Liver (tissue), 10 donors: ENCODE measurements at places on chromosomes 11 and 22. TPM values are rescaled to one million over a fixed set of nuclear protein-coding genes. Genes with fewer than 3 reads are reported as not detected.

Gene SCGB1D2
- not detected for total RNA-seq

Gene MFNG
- total RNA-seq, result 6.9 TPM

Gene PRSS23
- total RNA-seq, result 2.3 TPM

Gene CDCA5
- total RNA-seq, result 0.17 TPM

Gene ELF5
- 0.37 TPM for total RNA-seq

DNA sequence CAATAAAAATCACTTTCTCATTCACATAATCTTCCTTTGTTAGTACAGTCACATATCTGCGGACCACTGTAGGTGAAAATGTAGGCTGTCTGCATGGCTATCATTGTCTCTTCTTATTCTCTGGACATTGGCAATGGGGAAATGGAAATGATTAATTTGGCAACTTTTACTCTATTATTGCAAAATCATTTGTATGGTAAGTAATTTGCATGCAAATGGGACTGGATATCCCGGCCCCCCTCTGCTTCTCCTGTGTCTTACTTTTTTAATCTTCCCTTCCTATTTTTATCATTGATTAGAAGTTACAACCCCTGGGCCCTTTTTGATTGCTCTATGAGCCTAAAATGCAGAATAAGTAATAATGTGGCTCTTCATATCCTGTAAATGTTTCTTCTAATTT, 6.0 kb downstream of the GRK3 start:
- no peak for DNase-seq

DNA sequence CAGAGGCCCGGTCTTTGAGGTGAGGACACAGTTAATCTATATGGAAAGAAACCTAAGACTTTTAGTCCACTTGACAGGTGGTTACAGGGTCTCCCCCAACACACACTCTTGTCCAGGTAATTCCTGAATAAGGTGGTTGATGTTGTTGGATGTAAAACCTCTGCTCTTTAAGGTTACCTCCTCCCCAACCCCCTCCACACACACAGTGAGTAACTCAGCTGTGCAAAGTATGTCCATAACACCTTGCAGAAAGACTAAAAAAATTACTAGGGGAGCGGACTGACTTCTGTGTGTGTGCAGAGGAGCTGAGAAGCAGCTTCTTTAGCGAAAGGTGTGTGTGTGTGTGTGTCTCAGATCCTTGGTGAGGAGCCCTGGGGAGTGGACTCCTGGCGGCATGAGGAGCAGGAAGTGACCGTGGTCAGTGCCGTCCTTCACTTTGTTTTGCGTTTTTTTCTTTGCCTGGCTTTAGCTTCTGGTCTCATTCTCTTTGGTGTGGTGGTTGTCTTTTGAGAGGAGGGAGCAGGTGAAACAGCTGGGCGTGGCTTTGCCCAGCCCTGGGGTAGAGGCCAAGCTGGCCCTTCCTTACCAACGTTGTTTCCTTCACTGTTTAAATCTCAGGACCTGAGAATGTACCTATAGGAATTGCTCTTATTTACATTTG, 1.7 kb downstream of the ZBED4 start:
- DNase-seq, result no peak

GRCh38 chr11:135069890-135070289, 657.8 kb upstream of the B3GAT1 start:
- DNase-seq, result no peak

GRCh38 chr22:24432059-24432853, 4.9 kb downstream of the ADORA2A start:
- DNase-seq, result no peak

- no peak for DNase-seq
Measured at GRCh38 chr11:100208207-100208606, 478.9 kb upstream of the ARHGAP42 start.

DNA sequence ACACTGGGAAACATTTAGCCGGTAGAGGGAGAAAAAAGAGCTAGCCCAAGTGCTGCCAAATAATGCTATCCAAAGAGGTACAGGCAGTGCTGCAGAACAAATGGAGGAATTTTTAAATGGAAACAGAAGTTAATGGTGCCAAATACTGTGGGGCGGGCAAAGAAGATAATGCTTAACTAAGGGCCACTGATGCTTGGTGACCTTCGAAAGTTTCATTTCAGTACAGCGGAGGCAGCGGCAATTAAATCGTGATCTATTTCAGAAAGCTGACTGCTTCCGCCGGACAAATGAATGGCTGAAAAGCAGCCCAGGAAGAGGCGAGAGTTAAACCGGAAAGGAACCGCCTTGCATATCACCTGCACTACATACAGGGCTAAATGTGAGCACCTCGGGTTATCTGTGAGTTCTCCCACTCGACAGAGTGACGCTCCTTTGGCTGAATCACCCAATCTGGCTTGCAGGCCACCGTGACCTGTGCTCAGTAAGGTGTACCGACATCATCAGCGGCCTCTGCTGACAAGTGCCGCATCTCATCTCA, 42.1 kb downstream of the CADM1 start:
- DNase-seq, result no peak

- DNase-seq, result no peak
Measured at GRCh38 chr11:102186551-102187191, 76.4 kb downstream of the YAP1 start.

GRCh38 chr22:40853333-40853732, 3.1 kb downstream of the ST13 start:
- DNase-seq, result no peak

DNA sequence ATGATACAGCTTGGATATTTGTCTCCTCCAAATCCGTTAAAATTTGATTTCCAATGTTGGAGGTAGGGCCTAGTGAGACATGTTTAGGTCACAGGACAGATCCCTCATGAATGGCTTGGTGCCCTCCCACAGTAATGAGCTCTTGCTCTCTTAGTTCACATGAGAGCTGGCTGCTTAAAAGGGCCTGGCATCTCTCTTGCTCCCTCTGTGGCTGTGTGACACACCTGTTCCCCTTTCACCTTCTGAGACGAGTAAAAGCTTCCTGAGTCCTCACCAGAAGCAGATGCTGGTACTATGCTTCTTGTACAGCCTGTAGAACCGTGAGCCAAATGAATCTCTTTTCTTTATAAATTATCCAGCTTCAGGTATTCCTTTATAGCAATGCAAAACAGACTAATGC, 3.5 kb downstream of the VPS37C start:
- no peak for DNase-seq

- no peak for DNase-seq
Measured at GRCh38 chr11:14079011-14079410, 116.5 kb downstream of the SPON1 start.

DNA sequence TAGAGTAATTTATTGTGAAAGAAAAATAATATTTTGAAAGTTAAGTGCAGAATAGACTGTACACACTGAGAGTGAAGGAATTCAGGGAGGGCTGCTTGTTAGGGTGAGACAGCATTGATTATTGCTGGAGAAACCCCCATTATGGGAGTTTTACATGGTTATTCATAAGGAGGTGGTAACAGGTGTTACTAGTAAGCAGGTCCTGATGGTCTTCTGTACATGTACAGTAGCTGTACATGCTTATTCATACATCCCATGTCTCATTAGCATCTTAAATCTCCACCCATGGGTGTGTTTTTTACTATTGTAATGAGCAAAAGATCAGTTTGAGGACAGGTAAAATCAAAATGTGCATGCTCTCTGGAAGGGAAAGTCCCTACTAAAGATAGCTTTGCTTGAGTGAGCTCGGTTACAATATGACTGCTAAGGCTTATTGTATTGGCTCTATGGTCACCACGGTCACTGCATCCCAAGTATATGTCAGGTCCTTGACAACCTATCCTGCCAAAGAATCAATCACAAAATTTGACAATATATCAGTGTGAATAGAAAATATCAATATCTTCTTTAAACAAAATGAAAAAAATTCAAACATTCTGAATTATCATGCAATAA, 6.2 kb downstream of the KDM4F start:
- no peak for DNase-seq

DNA sequence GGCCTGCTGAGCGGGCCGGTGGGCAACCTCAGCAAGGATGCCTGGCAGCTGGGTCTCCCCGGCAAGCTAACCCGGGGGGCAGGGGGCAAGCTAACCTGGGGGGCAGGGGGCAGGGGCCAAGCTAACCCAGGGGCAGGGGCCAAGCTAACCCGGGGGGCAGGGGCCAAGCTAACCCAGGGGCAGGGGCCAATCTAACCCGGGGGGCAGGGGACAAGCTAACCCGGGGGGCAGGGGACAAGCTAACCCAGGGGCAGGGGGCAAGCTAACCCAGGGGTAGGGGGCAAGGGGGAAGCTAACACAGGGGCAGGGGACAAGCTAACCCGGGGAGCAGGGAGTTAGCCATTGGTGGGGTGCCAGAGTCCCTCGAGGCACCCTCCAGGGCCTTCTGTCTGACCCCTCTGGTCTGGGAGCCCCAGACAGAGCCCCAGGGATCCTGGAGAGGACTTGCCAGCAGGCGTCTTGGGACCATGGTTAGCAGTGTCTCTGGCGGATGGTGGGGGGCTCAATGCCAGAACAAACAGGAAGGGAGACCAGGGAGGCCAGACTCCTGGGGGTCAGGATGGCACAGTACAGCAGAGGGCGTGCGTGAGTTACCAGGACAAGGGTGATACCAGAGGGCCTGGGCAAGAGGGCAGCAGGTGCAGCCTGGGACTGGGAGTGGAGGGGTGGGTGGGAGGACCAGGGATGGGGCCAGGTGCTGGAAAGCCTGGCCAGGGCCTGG, 16.1 kb downstream of the IGF2 start:
- no peak for DNase-seq

GRCh38 chr11:130318031-130318673, 3.4 kb upstream of the ZBTB44 start:
- no peak for DNase-seq

DNA sequence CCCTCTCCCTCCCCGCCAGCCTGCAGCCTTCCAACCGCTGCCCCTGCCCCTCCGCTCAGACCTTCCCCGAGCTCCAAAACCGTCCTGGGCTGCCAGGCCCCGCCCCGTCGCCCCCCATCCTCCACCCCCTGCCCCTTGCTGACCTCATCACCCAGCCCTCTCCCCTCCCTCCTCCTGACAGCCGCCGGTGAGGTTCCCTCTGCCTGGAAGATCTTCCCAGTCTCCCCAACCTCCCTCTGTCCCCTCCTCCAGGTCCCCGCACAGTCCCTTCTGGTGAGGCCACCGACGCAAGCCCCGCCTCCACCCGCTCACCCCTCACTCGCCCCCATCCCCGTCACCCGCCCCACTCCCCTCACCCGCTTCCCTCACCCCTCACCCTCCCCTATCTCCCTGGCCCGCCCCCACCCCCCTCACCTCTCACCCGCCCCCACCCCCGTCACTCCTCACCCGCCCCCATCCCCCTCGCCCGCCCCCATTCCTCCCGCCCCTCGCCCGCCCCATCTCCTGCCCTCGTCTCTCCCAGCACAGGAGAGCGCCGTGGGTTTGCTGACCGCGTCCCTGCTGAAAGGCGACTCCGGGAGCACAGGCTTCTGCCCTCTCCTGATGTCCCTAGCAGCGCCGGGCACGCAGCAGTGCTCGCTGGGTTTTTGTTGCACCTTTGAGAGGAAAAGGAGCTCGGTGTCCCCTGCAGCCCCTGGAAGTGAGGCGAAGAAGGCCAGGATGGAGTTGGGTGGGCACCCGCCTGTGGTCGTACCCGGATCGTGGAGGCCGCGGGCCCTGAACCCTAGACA, 16.4 kb upstream of the UPK3A start:
- DNase-seq, result peak; percentile 57

DNA sequence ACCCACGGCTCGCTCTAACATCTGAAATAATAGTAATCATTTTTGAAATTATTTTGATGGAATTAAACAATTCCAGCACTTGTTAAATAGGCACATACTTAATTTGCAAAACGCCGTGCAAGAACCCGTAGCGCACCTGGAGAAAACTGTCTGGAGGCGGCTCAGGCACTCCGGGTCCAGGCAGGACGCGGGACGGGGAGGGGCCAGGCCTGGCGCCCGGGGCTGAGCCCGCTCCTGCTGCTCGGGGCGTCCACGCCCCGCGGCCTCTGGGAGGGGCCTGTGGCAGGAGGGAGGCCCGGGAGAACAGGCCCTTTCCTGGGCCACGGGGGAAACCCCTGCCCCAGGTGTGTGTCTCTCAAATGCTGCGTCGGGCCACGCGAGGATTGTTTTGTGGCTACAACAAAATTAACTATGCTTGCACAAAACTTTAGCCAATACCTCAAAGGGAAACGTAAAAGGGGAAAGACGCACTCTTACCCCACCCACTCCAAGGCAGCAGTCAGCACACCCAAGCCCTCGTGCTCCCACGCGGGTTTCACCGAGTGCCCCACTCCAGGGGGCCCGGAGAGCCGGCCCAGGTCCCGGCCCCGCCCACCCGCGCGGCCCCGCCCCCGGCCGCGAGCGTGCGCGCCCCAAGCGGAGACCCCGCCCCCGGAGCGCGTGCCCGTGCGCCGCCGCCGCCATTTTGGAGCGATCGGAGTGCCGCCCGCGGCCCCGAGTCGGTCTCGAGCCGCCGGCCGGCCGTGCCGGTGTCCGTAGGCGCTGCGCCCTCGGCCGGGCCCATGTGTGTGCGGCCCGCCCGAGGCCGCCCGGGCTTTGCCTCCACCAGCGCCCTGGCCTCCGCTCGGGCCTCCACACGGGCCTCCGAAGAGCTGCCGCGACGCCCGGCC, at the start of gene PPP6R2:
Gene PPP6R2 (plus strand): TSS at position 677 of the 890 bp plus-strand sequence. CDS start 50,582 bp downstream, outside the sequence.
- DNase-seq, result peak; percentile 95
